ENCODE measurements at places on chromosomes 1 and 21. TPM values are rescaled to one million over a fixed set of nuclear protein-coding genes. Genes with fewer than 3 reads are reported as not detected.

GLMN gene
- total RNA-seq, result 3.3 TPM

THEM5 gene
- total RNA-seq, result not detected

JMJD4 gene
- total RNA-seq, result 24.9 TPM

SYPL2 gene
- 0.13 TPM for total RNA-seq

GABRD gene
- total RNA-seq, result 0.19 TPM

S100A1 gene
- total RNA-seq, result 0.96 TPM

LRRC7 gene
- not detected for total RNA-seq

MMP23B gene
- total RNA-seq, result 1.5 TPM
